ENCODE measurements at places on chromosomes 6 and 20. TPM values are rescaled to one million over a fixed set of nuclear protein-coding genes. Genes with fewer than 3 reads are reported as not detected.

Gene SLC12A5
- not detected for total RNA-seq

- H3K4me3 ChIP-seq: no peak overlapping the region
- no peaks in the 10 kb centered on the region for H3K27me3 ChIP-seq
- no peak for DNase-seq
- peaks cover 61% of the 10 kb centered on the region for H3K4me1 ChIP-seq
- H3K27ac ChIP-seq: peak overlapping the region; percentile 80
- H3K36me3 ChIP-seq: peaks cover 51% of the 10 kb centered on the region
Measured at GRCh38 chr6:160027931-160028330, 59.0 kb downstream of the IGF2R start.

DNA sequence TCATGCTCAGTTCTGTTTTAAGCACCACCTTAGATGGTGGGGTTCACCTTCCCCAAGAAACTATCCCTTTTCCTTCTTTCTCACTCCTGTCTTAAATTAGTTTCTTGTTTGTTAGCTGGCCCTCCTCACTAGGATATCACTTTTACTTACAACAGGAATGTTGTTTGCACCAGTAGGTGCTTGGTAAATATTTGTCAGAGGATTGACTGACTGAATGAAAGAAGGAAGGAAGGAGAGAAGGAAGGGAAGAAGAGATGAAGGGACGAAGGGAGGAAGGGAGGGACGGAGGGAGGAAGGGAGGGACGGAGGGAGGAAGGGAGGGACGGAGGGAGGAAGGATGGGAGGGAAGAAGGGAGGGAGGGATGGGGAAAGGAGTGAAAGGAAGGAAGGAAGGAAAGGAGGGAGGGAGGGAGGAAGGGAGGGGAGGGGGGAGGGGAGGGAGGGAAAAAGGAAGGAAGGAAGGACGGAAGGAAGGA, 505 bp upstream of the KCNK15 start:
- H3K27ac ChIP-seq: no peak overlapping the region
- DNase-seq: no peak
- no peaks in the 10 kb centered on the region for H3K36me3 ChIP-seq
- H3K27me3 ChIP-seq: peaks cover 23% of the 10 kb centered on the region
- H3K4me1 ChIP-seq: peaks cover 15% of the 10 kb centered on the region
- H3K4me3 ChIP-seq: peak overlapping the region; percentile 72

- H3K27ac ChIP-seq: no peak overlapping the region
- no peaks in the 10 kb centered on the region for H3K27me3 ChIP-seq
- no peaks in the 10 kb centered on the region for H3K36me3 ChIP-seq
- no peak for DNase-seq
- H3K4me3 ChIP-seq: no peak overlapping the region
- no peaks in the 10 kb centered on the region for H3K4me1 ChIP-seq
Measured at GRCh38 chr6:5361396-5361795, 100.1 kb downstream of the FARS2 start.

GRCh38 chr6:112198582-112198981, 55.8 kb downstream of the LAMA4 start:
- H3K27ac ChIP-seq: no peak overlapping the region
- H3K4me3 ChIP-seq: no peak overlapping the region
- H3K36me3 ChIP-seq: no peaks in the 10 kb centered on the region
- H3K27me3 ChIP-seq: no peaks in the 10 kb centered on the region
- no peak for DNase-seq
- H3K4me1 ChIP-seq: no peaks in the 10 kb centered on the region

Gene FIG4
- total RNA-seq: 12.5 TPM

Gene RBPJL
- total RNA-seq: 0.22 TPM

DNA sequence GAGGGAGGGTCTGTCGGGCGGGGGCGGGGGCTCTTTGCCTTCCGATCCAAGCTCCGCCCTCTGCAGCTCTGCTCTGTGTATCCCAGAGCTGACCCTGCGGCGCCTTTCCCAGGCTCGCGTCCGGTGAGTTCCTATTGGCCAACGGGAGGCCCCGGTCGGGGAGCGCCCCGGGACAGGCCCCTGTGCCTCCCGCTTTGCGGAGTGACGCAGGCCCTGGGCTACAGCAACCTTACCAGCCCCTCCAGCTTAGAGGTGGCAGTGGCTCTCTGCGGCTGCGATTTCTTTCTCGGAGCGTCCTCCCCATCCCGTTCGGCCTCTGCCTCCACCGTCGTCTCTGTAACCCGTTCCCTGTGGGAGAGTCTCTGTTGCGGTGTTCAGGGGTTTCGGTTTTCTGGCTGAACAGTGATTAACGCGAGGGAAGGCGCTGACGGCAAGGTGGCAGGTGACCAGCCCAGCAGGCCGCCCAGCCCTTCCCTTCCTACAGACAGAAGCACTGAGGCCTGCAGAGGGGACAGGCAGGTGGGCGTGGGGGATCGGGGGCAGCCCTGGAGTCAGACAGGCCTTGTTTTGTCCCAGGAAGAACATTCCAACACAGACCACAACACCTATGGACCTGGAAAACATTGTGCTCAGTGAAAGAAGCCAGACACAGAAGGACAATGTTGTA, 18.1 kb upstream of the CEBPB start:
- H3K27me3 ChIP-seq: no peaks in the 10 kb centered on the region
- peak overlapping the region; percentile 68 for H3K4me3 ChIP-seq
- DNase-seq: peak; percentile 88
- H3K36me3 ChIP-seq: peaks cover 10% of the 10 kb centered on the region

DNA sequence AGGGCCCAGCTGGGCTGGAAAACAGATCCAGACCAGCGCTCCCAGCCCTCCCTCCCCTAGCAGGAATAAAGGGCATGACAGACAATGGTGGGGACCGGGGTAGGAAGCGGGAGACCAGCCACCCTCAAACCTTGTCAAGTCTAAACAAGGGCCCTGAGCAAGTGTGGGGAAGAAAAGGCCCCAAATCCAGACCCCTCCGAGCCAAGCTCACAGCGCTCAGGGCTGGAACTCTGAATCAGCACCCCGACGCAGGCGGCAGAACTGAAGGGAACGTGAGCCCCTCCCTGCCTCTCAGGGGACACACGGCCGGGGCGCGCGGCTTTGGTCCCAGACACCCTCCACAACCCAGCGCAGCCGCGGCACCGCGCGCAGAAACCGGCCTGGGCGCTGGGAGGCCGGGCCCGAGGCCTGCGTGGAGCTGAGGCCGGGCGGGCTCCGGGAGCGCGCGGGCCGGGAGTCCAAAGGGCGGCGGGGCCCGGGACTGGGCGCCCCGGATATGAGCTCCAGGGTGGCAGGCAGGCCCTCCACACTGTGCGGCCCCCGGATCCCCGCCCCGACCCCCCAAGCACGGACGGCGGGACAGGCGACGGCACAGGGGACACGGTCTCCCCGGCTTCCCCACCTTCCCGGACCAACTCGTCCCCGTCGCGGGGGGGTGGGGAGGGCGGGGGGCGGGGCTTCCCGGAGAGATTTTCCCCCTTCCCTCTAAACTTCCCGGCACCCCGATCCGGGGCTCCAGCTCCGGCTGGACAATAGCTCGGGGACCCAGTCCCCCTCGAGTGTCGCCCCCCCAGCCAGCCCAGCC, 641 bp downstream of the TEAD3 start:
- peak overlapping the region; percentile 93 for H3K27ac ChIP-seq
- peak; percentile 64 for DNase-seq
- H3K4me3 ChIP-seq: peak overlapping the region; percentile 83
- H3K36me3 ChIP-seq: no peaks in the 10 kb centered on the region
- H3K4me1 ChIP-seq: peaks cover 53% of the 10 kb centered on the region
- H3K27me3 ChIP-seq: no peaks in the 10 kb centered on the region

DNA sequence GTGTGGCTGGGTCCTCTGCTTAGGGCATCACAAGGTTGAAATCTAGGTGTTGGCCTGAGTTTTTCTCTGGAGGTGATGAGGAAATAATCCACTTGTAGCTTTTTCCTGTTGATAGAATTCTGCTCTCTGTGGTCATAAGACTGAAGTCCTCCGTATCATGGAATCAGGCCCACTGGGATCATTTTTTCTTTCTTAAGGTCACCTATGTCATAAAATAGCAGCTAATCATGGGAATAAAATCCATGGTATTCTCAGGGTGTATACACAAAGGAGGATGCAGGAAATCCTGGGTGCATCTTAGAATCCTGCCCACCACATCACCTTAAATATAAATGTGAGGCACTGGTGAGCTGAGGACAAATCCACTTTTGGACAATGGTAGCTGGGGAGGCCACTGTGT, 72.7 kb downstream of the PRDM1 start:
- H3K4me3 ChIP-seq: no peak overlapping the region
- H3K4me1 ChIP-seq: no peaks in the 10 kb centered on the region
- no peaks in the 10 kb centered on the region for H3K27me3 ChIP-seq
- H3K27ac ChIP-seq: no peak overlapping the region
- no peaks in the 10 kb centered on the region for H3K36me3 ChIP-seq
- DNase-seq: no peak

DNA sequence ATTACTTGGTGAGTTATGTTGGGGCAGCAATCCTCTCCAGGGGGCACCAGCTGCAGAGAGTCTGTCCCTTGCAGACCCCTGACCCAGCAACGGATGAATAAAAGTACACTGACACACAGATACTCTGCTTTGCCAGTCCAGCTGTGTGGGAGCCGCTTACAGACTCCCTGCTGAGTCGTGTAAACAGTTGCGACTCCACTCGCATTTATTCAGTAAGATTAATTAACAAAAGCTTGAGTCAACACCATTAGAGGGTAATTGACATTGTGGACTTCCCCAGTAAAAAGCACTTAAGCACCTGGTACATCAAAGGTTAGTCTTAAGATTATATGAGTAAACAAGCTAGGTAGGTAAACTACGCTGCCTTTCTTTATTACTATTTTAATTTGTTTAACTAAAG, 92.0 kb upstream of the TMEM181 start:
- no peaks in the 10 kb centered on the region for H3K4me1 ChIP-seq
- no peaks in the 10 kb centered on the region for H3K27me3 ChIP-seq
- peaks cover 9% of the 10 kb centered on the region for H3K36me3 ChIP-seq
- DNase-seq: no peak

GRCh38 chr20:38725931-38726803, 1.9 kb downstream of the SLC32A1 start:
- DNase-seq: no peak
- no peaks in the 10 kb centered on the region for H3K4me1 ChIP-seq
- H3K36me3 ChIP-seq: no peaks in the 10 kb centered on the region
- H3K27me3 ChIP-seq: peaks cover 100% of the 10 kb centered on the region

GRCh38 chr6:33641144-33641543, 20.0 kb downstream of the ITPR3 start:
- H3K36me3 ChIP-seq: no peaks in the 10 kb centered on the region
- DNase-seq: no peak
- no peak overlapping the region for H3K27ac ChIP-seq

DNA sequence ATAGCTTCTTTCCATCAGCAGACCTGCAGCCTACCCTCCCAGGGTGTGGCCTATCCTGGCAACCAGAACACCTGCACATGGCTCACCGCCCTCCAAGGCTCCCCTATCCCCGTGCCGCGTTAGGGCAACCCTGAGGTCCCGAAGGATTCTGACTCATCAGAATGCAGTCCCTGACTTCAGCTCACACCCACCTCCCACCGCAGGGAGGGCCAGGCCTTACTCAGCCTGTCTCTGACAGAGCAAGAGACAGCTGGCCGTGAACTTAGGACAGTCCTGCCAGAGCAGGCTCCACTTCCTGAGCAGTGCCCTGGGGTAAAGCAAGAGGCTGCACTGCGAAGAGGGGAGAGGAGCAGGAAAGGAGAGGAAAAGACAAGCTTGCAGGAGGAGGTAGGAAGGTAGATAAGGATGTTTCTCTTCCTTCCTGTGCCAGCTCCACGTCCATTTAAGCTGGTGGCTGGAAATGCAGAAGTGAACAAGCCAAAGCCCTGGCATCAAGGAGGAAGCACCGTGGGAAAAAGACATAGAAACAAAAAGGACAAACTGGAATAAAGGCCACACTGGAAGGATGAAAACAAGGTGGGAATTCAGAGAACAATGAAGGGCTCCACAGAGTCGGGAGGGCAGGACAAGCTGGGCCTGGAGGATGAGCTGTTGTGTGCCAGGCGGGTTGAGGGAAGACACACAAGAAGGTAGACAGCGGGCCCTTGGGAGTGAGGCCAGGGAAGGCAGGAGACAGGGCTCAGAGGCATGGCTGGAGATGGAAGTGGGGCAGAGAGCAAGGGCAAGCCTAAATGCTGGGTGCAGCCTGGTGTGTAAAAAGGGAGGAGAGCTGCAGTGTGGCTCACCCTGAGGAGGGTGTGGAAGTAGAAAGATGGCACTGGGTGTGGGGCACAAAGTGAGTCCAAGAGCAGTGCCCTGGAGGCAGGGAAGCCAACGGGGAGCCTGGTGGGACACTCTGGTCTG, 102.7 kb downstream of the SLC23A2 start:
- H3K27ac ChIP-seq: no peak overlapping the region
- H3K4me3 ChIP-seq: no peak overlapping the region
- no peaks in the 10 kb centered on the region for H3K36me3 ChIP-seq
- DNase-seq: peak; percentile 68
- no peaks in the 10 kb centered on the region for H3K27me3 ChIP-seq

Gene PPP1R11
- total RNA-seq: 37.3 TPM
